Effector CD4-positive, alpha-beta T cell (primary cell): ENCODE measurements at places on chromosomes 7 and 10.

DNA sequence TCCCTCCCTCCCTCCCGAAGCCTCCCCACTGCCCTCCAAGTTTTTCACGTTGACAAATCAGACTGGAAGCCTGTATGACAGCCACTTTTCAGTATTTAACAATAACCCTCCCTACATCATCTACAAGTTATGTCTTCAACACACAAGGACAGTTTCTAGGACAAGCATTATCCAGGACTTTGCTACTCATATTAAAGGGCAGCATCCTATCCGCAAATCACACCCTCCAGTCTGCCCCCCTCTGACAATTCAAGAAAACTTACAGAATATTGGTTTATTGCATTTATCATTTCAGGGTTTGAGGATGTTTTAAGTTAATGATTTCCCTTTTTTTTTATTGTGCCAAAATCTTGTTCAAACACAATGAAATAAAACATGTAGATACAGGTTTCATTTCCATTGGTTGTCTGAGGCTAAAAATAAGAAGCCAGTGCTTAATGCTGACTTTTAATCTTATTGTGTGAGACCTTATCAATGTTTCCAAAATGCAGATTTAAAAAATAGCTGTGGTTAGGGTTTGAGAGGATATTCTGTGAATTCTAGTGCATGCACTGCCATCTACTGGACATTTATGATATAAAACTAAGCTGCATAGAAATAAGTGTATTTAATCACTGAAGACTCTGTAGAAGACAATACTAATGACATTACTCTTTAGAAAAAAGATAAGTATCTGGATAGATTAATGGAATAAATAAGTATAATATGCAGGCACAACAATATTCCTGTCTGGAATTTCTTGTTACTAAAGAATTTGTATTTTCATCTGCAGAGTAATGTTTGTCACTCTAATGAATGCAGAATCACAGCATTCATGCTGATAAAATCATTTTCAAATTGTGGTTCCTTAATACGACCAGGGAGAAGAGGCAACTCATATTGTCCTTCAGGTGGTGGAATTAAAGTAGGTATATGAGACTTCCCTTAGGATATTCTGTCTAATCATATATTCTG lies 64.1 kb downstream of the CAV1 start:
- DNase-seq: no peak

DNA sequence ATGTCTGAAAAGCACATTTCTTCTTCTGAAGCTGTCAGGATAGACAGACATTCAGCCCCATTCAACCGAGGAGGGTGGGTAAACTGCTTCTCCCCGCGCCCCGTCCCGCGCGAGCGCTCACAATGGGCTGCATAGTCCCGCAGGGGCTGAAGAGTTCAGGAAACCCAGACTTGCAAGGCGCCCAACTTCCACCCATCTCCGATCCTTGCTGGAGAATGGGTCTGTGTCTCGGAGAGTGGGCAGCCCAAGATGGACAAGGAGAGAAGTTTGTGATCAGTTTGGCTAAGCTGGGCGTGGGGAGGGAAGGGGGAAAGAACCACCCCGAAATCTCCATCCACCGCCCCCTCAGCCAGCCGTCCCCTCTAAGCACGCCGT lies 686 bp downstream of the AASS start:
- DNase-seq: peak; percentile 2

DNA sequence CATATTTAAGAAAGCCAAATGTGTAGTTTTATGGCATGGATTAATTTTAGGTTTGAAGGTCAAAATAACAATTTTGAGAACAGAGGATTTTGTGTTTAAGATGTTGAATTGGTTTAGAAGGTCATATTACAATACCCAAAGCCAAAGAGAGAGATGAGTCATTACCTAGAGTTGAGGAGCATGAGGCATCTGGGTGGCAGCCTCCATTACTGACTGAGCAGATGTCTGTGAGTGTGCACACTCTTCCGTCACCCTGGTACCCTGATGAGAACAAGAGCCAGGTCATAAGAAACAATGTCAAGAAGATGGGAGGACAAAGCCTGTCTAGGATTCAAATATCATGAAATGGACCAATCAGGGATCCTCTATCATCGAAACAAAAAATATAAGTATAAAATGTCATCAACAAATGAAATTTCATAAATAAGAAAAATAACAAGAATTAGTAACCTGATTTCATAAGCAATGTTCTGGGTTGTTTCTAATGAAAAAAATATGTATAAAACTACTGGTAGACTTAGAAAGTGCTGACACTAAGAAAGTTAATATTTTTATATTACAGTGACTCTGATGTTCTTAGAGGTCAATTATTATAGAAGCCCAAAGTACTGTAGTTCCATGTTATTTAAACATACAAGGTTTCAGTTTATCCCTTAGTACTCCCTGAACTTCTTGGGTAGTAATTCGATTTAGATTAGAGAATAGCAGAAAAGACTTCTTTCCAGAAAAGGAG lies 20.0 kb downstream of the CUBN start:
- DNase-seq: no peak

- DNase-seq: no peak
Observed at GRCh38 chr10:5484205-5484604, 15.2 kb downstream of the CALML5 start.

DNA sequence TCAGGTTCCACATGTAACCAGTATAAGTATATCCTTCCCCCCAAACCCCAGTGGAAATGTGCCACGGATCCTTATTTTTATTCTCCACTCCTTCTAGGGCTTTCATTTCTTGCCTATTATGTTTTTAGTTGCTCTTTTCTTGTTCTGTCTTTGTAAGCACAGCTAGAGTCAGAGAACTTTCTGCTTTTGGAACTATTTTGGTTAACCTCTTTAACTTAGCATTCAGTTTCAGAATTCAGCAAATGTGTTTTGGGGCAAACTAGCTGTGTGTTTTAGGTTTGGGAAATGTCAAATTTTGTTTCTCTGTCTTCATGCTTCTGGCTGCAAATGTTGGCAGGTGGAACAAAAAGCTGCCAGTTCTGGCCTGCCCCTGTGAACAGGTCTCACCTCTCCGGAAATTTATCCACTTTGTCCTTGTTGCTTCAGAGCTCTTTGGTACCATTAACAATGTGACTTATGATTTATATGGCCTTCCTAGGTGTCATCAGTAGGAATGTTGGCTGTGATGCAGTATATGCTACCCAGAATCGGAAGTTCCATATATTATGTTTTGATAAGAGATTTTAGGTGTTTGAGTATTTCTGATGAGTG lies 156.1 kb downstream of the ADK start:
- no peak for DNase-seq
